Upper lobe of right lung (tissue), 1 donor: ENCODE measurements at places on chromosomes 7 and 10. TPM values are rescaled to one million over a fixed set of nuclear protein-coding genes. Genes with fewer than 3 reads are reported as not detected.

ACSL5 gene
- 79.1 TPM for total RNA-seq

DNA sequence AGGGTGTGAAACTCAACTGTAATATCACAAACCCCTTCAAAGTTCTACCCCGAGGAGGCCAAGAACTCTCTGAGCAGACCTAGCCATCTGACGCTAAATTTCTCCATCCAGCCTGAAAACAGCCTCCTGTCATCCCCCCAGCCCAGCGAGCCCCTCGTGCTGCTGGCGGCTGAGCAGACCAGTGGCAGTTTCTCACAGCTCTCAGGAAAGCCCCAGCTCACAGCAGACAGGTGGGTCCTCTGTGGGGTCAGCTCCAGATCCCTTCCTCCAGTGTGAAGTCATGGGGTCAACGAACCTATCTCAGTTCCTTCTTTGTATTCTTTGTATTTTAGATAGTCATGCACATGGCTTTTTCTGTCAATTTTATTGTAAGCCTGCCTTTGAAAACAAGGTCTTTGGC is 7.8 kb downstream of the GARIN1A start:
- DNase-seq: no peak

- no peak for DNase-seq
Measured at GRCh38 chr7:44561962-44562621, 11.6 kb downstream of the DDX56 start.

CFAP69 gene
- total RNA-seq: 3.0 TPM

GRCh38 chr10:60777696-60778213 is 523 bp upstream of the CDK1 start:
- no peak for DNase-seq

RGR gene
- total RNA-seq: 0.41 TPM

GRCh38 chr7:127557803-127558202 is 27.6 kb downstream of the GCC1 start:
- DNase-seq: no peak

DNA sequence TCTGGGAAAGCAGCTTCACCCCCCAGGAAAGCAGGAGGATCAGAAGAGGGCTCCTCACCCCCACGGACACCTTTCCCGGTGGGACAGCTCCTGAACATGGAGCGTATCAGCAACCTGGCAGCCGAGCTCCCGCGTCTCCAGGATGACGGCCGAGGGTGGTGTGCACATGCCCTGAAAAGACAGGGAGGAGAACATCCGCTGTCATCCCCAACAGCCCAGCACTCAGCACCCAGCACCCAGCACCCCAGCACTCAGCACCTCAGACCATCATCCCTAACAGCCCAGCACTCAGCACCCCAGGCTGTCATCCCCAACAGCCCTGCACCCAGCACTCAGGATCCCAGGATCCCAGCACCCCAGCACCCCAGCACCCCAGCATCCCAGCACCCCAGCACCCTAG is 3.9 kb upstream of the CFAP46 start:
- DNase-seq: no peak

HERPUD2 gene
- 32.6 TPM for total RNA-seq
